ENCODE measurements at places on chromosomes 11 and 22.

DNA sequence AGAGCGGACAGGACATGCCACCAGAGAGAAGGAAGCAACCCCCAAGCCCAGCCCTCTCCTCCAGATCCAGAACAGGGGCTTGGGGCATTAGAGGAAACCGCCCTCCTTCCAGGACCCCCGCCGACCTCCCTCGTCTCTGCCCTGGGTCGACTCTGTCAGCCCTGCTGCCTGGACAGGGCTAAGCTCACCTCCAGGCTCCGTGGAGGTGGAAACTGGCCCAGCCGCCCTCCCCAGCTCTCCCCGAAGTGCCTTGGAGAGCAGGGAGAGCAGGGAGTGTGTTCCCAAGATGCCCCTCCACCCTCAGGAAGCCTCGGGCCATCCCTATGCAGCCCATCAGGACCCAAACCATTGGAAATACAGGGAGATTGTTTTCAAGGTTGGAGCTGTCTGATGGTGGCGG is 26.8 kb downstream of the ANO1 start:
- DNase-seq, result no peak

DNA sequence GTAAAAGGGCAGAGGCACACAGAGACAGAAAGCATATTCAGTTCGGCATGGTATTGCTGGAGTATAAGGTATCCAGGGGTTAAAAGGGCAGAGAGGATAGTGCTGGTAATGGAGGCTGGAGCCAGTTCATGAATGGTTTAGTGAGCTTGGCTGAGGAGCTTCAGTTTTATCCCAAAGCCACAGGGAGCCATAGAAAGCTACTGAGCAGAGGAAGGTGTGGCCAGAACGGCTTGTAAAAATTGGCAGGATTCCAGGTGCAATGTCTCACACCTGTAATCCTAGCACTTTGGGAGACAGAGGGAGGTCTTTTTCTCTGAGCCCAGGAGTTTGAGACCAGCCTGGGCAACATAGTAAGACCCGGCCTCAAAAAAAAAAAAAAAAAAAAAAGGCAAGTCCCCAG is 186.1 kb downstream of the MYO18B start:
- no peak for DNase-seq

GRCh38 chr11:110524238-110524637 is 94.5 kb downstream of the FDX1 start:
- DNase-seq, result no peak

GRCh38 chr22:31923747-31924146 is 20.6 kb upstream of the YWHAH start:
- DNase-seq, result no peak

All from CD4-positive, alpha-beta T cell treated with Interferon gamma for 1 hour (primary cell).